ENCODE measurements at places on chromosomes 5 and 9. TPM values are rescaled to one million over a fixed set of nuclear protein-coding genes. Genes with fewer than 3 reads are reported as not detected.

GRCh38 chr9:127311239-127311741 lies 46.7 kb downstream of the GARNL3 start:
- peak; percentile 39 for DNase-seq

DHFR gene
- total RNA-seq = 110 TPM

MUSK gene
- not detected for total RNA-seq

LHX2 gene
- total RNA-seq = not detected

DNA sequence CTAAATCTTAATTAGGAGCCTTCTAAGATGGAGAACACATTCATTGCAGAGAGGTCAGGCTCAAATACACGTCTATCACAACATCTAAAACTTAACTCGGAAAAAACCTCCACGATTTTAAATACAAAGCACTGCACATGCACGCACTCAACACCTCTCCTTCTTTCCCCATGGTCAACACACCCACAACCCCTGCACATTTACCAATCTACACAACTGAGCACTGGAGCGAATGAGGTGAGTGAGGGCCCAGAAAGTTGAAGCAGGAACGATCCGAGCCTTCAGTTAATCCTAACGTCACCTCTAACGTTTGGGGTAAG lies 278 bp upstream of the NIPSNAP3A start:
- no peak for DNase-seq

DNA sequence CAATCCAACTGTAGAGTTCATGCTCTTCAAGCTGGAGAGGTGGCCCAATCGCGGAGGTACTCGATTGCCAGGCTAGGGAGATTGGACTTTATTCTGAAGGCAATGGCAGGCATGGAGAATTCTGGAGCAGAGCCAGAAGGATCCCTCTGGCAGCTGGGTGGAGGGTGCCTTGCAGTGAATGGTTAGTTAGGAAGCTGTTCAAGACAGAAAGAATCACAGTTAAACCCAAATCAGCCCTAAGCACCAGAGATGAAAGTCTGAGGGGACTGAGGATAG lies 182.4 kb downstream of the RGS3 start:
- no peak for DNase-seq

GRCh38 chr9:130138791-130139190 lies 33.4 kb upstream of the NCS1 start:
- peak; percentile 27 for DNase-seq

DNA sequence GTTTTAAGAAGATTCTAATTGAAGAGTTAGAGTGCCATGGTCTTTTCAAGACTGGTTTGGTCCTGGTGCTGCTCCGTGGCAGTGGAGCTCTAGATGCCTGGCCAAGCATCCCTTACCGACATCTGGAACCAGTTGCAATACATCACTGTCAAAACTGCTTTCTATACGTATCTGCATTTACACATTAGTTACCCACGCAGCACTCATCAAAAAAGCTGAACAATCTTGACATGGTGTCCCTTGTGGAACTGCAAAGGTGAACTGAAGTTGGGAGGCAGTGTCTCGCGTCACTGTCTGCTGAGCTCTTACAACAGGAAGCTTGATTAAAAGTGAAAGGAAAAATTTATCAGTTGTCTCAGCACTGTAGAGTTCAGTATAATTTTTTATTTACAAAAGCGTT lies 82.6 kb downstream of the PBX3 start:
- DNase-seq = peak; percentile 60

DNA sequence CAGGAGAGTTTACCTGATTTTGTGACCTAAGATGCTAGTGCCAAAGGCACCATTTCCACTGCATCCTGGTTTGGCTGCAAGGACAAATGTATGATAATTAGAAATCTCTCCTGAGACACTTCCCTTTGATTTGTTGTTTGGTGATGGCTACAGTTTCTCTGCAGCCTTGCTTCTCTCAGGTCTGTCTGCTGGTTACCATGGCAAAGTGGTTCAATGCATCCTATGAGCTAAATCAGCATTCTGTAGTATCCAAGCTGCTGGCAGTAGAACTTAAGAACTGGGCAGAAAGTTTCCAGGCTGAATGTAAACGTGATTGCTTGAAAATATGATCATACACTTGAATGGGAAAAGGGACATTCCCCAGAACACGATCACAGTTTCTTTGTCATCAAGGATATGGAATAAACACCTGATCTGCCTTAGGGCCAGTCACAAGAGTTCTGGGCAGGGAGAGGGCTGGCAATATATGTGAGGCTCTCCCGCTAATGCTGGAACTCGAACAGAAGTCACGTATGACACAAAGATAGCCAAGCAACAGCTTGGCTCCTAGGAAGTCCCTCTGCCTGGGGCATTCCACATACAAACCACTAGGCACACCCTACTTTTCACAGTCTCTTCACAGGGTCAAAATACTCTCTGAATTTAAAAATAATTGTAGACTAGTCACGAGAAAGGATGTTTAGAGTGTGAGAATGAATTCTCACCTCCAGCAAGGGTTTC lies 138.1 kb upstream of the GRAMD2B start:
- no peak for DNase-seq

- DNase-seq = no peak
These were observed 17.4 kb downstream of the UBTD2 start for GRCh38 chr5:172266071-172266675.

- DNase-seq = no peak
These were observed 25.8 kb downstream of the FPGS start for GRCh38 chr9:127828262-127829031.

- no peak for DNase-seq
These were observed 160.3 kb upstream of the SLC28A3 start for GRCh38 chr9:84500826-84501225.

DNA sequence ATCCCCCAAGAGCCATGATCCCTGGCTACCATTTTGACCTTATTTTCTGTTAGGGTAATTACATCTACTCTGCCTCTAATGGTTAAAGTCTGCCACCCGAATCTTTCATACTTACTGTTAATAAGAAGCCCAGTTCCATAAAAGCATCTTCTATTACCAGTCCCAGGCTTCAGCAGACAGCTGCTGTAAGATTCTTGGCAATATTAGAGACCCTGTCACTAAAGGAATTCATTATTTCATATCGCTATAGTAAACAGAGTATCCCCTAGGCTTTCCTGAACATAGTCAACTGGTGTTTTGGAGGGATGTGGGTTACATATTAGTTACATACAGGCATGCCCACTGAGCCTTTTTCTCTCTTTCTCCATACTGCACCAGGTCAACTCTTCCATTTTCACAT lies 608.7 kb upstream of the SEMA6A start:
- no peak for DNase-seq

DNA sequence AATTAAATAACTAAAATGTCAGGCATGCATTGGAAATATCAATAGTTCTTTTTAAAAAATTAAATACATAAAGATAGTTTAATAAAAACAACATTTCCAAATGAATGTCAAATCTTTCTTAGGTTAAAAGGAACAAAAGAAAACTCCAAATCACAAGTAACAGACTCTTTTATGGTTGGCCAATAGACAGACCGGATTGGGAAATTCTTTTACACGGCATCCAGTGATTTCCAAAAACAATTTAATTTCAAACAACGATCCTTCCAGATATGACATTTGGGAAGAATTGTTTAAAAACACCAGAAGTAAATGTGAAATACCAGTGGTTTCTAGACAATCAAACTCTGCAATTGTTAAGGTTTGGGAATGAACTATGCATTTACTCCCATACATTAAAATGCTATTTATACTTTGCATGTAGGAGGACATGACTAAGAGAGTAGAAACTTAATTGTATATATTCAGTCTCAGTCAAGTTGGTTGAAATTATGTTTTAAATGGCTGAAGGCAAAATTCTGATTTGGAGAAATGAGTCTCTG lies 32.8 kb downstream of the ZNF474 start:
- DNase-seq = no peak

DNA sequence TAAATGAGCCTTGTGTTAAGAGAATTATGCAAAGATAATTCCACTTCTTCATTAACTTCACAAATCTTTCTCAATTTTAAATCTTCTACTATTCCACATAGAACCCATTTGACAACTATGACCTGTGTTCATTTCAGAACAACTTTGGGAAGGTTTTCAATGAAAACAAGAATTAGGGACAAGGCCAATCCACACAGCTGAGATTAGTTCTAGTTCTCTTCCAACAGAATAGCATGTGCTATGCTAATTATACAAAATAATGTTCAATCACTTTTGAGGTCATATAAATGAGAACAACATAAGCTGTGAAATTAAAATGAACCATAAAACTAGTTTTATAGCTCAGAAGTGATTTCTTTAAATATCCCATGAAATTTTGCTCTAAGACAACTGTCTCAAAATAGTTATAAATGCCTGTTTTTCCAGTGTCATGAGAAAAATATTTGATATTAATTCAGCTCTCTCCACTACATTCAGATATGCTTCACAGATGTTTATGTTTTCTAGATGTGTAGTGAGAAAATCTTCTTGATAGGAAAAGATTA lies 7.2 kb upstream of the LHFPL2 start:
- DNase-seq = no peak

TAF11L10 gene
- not detected for total RNA-seq

KCTD16 gene
- 0.27 TPM for total RNA-seq

- no peak for DNase-seq
These were observed 73.3 kb downstream of the AK8 start for GRCh38 chr9:132804576-132805295.

CD14 gene
- 0.62 TPM for total RNA-seq
